HCT116 (cell line): ENCODE measurements at places on chromosomes 6 and 20.

DNA sequence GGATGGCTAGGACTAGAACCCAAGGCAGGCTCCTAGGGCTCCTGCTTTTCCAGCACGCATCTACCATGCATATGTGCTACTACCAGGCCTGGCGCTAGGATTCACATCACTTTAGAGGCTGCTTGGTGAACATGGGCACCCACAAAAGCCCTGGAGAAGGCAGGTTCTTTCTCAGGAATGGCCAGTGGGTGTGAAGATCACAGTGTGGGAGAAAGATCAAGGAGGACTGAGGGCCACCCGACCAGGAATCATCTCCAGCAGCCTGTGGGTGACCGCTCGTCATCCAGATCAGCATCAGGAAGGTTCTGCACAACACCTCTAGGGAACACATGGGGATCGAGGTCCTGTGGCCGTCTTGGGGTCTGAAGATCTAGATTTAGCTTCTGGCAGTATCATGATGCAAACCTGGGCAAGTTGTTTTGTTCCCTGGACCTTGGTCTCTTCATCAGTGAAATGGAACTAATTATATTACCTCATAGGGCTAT is 27.3 kb downstream of the SRSF3 start:
- no peak for DNase-seq

DNA sequence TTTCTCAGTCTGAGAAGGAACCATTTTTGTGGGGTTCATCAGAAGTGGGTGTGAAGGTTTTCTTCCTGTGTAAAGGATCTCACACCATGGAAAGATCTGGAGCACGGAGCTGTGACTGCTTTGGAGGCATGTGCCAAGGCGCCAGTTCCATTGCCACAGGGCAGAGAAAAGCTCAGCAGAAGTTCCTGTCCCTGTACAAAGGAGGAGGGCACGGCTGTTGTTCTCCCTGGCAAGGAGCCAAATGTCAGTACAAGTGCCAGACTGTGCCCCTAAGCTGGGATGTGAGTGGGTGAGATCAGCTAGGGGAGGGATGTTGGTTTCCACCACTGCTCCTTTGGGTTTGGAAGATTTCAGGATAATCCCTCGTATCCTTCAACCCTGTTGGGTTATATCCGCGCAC is 117.3 kb downstream of the CRYBG1 start:
- DNase-seq: no peak

GRCh38 chr6:130223508-130223907 is 757 bp upstream of the SAMD3 start:
- DNase-seq: no peak

DNA sequence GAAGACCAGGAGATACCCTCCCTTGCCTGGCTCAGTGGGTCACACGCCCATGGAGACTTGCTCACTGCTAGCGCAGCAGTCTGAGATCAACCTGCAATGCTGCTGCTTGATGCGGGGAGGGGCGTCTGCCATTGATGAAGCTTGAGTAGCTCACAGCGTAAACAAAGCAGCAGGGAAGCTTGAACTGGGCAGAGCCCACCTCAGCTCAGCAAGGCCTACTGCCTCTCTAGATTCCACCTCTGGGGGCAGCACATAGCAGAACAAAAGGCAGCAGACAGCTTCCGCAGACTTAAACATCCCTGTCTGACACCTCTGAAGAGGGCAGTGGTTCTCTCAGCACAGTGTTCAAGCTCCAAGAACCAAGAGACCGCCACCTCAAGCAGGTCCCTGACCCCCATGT is 271.3 kb downstream of the ESR1 start:
- DNase-seq: no peak

- DNase-seq: no peak
Measured at GRCh38 chr6:139853302-139853992, 479.0 kb upstream of the CITED2 start.

- no peak for DNase-seq
Measured at GRCh38 chr6:113522376-113522775, 334.8 kb upstream of the MARCKS start.

- DNase-seq: no peak
Measured at GRCh38 chr20:17666481-17666880, 15.6 kb downstream of the RRBP1 start.

DNA sequence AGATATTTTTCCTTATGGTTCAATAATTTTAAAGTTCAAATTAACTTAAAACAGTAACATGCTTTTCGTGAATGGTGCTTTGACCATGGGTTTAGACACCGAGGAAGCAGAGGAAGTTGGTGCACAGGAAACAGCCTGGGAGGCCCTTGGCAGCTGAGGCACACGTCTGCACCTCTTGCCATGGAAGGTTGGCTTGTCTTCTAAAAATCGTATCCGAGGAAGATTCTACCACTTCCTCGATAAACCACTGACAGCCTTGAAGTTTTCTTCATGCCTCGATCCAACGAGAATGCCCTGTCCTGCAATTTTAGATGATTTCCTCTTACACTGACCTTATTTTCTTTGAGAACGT is 12.2 kb downstream of the DLL1 start:
- no peak for DNase-seq
